ENCODE measurements at places on chromosomes 7 and 10. TPM values are rescaled to one million over a fixed set of nuclear protein-coding genes. Genes with fewer than 3 reads are reported as not detected.

Gene RET
- not detected for total RNA-seq

Gene WAPL
- total RNA-seq = 35.3 TPM

Gene IGFBP1
- 2.3 TPM for total RNA-seq

Gene ASAH2
- total RNA-seq = 3.4 TPM

Gene GHRHR
- total RNA-seq = not detected

Gene CHCHD1
- 34.9 TPM for total RNA-seq

Gene GDI2
- 266 TPM for total RNA-seq

Gene RBP4
- not detected for total RNA-seq

Gene SKIDA1
- total RNA-seq = 0.83 TPM

Gene NPFFR1
- total RNA-seq = not detected

Gene INMT
- total RNA-seq = not detected

Gene PIP
- total RNA-seq = not detected

Gene SRI
- total RNA-seq = 191 TPM

Gene BTBD16
- 0.78 TPM for total RNA-seq

Gene GPR15LG
- not detected for total RNA-seq

Gene APBB1IP
- total RNA-seq = not detected

Gene UMAD1
- 6.6 TPM for total RNA-seq

Gene DUSP5
- total RNA-seq = 12.6 TPM

Gene RSPH10B2
- not detected for total RNA-seq

Gene PAOX
- 2.6 TPM for total RNA-seq

Gene RBP3
- not detected for total RNA-seq

Gene CLRN3
- not detected for total RNA-seq

Gene OR2A7
- 0.21 TPM for total RNA-seq

Gene DNA2
- 18.2 TPM for total RNA-seq

Gene MMD2
- not detected for total RNA-seq

Gene PRKAR2B
- 39.8 TPM for total RNA-seq

Gene IGF2BP3
- total RNA-seq = 117 TPM

Gene GRM3
- total RNA-seq = not detected

Gene HGF
- 0.35 TPM for total RNA-seq

Gene PRTFDC1
- total RNA-seq = 24.2 TPM

Gene OPN4
- total RNA-seq = not detected

Gene C10orf62
- not detected for total RNA-seq

Gene POLD2
- total RNA-seq = 96.5 TPM

Gene PNLIPRP3
- not detected for total RNA-seq

Gene SPDYE5
- 0.16 TPM for total RNA-seq

Gene FBH1
- total RNA-seq = 86.1 TPM

Gene ZNF467
- 6.5 TPM for total RNA-seq

Data from endothelial cell of umbilical vein (primary cell).